Thyroid gland (tissue), 4 donors: ENCODE measurements at places on chromosomes 3 and 15. TPM values are rescaled to one million over a fixed set of nuclear protein-coding genes. Genes with fewer than 3 reads are reported as not detected.

GRCh38 chr3:112671930-112672715 is 31.2 kb upstream of the CCDC80 start:
- no peak overlapping the region for H3K27ac ChIP-seq
- DNase-seq, result no peak
- H3K4me1 ChIP-seq, result peaks cover 22% of the 10 kb centered on the region
- no peak overlapping the region for H3K4me3 ChIP-seq
- H3K36me3 ChIP-seq, result no peaks in the 10 kb centered on the region

- no peaks in the 10 kb centered on the region for H3K27me3 ChIP-seq
- no peak overlapping the region for H3K4me3 ChIP-seq
- H3K4me1 ChIP-seq, result no peaks in the 10 kb centered on the region
- H3K36me3 ChIP-seq, result no peaks in the 10 kb centered on the region
These were observed 279.5 kb upstream of the NECTIN3 start for GRCh38 chr3:110791995-110792686.

SRP14 gene
- 576 TPM for total RNA-seq

ATP13A5 gene
- 3.5 TPM for total RNA-seq

ST8SIA2 gene
- total RNA-seq, result not detected

NBEAL2 gene
- total RNA-seq, result 28.3 TPM
